Stimulated activated CD4-positive, alpha-beta T cell treated with anti-CD3 and anti-CD28 coated beads, Interleukin-1b, Interleukin-23, amount 100 ng/mL, for 24 hours (primary cell): ENCODE measurements at places on chromosomes 2 and 18.

DNA sequence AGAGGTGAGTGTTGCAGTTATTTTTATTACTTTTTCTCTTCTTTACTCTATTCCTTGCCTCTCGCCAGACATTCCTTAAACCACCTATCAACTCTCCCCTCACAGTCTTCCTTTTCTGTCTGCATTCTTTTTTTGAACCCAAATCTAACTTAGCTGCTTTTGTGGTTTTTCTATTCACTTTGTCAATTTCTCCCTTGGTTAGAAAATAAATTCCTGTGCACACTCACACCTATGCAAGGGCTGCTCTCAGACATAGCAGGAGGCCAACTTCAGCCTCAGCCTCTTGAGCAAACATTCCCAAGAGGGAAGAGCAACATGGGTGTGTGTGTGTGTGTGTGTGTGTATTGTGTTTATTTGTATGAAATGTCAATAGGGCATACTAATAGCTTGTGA, 808.6 kb downstream of the RNF144A start:
- DNase-seq: no peak

DNA sequence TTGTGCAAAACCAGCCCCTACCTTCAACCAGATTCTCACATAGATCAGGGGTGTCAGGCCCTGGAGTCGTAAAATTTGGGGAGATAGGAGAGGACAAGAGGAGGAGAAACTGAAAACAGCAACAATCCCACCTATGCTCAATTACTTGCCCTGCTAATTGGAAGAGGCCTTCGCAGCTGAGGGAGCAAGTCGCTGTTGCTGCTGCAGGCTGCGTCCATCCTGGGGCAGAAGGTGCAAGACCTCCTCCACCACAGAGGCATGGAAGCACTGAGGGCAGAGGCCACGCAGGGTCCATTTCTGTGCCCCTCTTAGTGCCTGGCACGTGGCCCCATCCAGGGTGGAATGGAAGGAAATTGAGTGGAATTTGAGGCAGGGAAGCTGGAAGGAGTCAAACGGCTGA, 36.5 kb downstream of the CNGA3 start:
- no peak for DNase-seq

- DNase-seq: no peak
Measured at GRCh38 chr2:68426446-68426845, 40.6 kb downstream of the FBXO48 start.

GRCh38 chr2:143680885-143681405, 551.7 kb downstream of the ARHGAP15 start:
- no peak for DNase-seq

- no peak for DNase-seq
Measured at GRCh38 chr2:121330921-121331320, 45.9 kb upstream of the TFCP2L1 start.

- no peak for DNase-seq
Measured at GRCh38 chr2:65204461-65205210, 23.0 kb upstream of the ACTR2 start.

DNA sequence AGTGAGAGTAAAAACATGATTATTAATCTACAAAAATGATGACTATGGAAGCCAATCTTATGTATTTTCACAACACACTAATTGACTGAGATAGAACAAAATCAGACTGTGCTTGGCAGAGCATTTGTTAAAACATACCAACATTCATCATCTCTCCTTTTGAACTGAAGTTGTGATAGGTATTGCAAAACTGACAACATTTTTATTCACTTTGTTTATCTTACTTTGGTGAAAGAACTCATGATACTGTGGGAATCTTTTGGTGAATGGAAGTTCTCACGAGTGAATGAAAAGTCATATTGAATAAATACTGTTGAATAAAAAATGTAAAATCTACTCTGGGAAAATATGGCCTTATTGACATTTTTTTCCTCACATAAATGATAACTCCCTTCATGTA, 1430.2 kb upstream of the PIK3C3 start:
- no peak for DNase-seq

DNA sequence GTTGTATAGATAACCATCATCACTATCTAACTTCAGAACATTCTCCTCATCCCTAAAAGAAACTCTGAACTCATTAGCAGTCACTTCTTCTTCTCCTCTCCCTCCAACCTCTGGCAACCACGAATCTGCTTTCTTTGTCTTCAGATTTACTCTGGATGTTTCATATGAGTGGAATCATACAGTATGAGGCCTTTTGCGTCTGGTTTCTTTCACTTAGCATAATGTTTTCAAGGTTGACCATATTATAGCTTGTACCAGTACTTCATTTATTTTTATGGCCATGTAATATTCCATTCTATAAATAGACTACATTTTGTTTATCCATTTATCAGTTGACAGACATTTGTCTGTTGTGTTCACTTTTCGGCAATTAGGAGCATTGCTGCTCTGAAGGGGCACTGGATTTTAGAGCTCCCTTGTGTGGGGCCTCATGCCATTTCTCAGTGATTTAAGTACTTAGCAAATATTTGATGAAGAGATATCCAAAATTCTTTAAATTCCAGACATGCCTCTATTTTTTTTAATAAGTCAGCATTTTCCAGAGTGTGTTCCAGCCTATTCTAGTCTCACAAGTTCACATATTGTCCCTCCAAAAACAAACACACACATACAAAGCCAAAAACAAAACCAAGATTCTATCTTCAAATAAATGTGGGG, 22.5 kb upstream of the MAP3K20 start:
- no peak for DNase-seq

- no peak for DNase-seq
Measured at GRCh38 chr2:223815186-223815883, 22.0 kb downstream of the AP1S3 start.

- DNase-seq: no peak
Measured at GRCh38 chr2:27369471-27370025, 590 bp downstream of the EIF2B4 start.

DNA sequence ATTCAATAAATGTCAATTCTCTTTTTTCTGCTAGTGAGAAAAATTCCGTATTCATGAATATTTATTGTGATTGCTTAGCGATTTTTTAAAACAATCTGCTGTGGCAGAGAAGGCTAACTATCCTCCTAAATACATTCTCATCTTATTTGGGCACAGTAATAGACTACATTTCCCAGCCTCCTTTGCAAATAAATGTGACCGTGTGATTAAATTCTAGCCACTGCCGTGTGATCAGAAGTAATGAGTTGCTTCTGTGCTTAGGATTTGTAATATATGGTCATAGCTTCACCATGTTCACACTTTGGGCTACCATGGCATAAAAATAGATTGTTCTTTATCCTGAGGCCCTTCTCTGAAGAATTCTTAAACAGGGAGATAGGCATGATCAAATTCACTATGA, 179.6 kb downstream of the FAM124B start:
- DNase-seq: no peak

GRCh38 chr2:188984680-188985079, 10.5 kb downstream of the COL3A1 start:
- DNase-seq: no peak

- no peak for DNase-seq
Measured at GRCh38 chr18:68234131-68234530, 480.8 kb downstream of the TMX3 start.

DNA sequence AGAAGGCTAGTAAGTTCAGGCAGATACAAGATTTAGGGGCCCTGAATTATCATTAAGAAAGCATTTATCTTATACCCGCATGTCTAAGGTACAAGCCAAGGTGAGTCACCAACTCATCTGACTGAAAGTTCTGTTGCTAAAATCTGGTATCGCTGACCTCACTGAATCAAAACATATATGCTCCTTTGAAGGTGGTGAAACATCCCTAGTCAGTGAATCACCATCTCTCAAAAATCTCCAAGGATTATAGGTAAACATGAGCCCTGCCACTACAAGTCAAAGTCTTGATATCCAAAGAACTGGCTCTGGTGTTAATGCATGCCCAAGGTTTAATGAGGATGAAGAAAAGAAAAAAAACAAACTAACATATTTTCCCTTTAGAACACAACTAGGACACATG, 43.5 kb downstream of the IRS1 start:
- no peak for DNase-seq

GRCh38 chr2:75608684-75609333, 37.8 kb upstream of the MRPL19 start:
- DNase-seq: peak; percentile 28

DNA sequence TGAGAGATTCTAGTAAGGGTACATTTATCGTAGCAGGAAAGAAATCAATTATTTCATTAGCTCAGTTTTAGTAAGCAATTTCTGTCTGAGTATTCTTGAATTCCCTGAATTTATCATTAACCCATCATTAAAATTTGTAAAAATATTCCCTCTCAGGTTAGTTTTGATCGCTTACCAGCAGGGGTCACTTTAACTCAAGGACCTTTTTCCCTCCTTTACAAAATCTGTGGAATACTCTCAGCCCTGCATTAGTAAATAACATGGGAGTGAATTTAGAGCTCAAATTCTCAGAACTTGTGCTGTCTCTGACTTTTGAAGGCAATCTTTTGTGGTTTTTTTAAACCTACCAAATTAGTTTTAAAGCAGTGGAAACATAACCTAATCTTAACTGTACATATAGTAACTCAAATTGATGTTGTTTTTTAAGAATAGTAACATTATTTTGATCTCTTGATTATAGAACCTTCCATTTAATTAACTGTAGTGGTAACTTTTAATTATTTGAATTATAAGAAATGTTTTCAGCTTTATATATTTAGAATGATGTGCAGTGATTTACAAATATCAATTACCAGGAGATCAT, 97.2 kb downstream of the AGPS start:
- no peak for DNase-seq

DNA sequence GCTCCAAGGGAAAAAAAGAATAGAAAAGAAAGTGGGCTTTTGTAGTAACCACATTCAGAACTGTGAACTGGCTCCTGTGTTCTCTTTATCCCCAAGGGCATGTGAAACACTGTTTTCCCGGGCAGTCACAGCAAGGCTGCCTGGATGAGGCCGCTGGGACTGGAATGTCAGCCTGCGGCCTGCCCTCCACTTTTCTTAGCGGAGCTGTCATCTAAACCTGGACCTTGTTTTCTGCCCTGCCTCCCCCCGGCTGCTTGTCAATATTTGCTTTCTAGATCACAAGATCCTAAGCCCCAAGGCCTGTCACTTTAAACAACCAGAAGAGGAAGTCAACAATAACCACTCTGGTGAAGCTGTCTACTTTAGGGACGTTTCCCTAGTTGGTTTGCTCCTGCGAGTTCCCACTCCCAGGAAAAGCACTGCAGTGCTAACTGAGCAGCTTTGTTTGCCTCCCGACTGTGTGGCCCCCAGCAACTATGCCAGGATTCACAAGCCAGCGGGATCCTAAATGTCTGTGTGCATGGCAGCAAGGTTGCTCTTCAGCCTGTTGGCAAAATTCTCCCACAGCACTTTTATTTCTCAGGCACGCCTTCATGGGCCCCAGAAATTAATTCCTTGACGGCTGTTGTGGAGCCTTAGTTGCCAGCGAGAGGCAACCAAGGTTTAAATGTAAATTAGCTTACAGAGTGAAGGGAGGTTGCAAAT, 30.6 kb downstream of the SOWAHC start:
- DNase-seq: no peak

DNA sequence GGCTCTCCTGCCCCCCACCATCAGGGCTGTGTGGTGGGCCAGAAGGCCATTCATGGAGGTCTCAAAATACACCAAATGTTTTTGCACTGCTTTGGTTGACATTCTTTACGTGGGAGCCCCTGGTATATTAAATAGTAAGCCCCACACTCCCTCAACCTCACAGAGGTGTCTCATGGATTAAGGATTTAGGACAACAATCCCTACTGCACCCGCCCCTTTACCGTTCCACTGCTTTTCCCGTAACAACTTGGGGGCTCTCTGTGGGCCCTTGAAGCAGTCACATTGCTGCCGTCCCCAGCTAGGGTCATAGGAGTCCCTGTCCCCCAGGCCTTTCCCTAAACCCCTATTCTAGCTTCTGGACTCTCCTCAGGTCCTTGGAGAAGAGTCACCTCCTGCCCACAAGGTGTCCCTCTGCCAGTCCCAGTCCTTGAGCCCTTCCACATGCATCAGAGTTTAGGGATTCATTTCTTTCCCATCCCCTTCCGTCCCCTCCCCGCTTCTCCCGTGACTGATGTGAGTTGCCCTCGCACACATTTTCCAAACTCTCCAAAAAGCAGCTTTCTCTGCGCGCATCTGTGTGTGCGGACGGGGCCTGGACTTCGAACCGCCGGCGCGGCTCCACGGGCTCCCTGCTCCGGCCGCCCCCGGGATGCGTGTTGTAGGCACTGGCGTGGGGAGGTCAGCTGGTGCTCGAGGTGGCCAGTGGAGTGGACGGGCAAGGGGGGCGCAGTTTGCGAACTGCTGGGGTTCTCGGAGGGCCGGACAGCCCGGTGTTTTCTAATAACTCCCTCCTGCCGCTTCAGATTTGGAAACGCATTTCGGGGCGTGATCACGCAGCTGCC, 84.8 kb downstream of the LYPD1 start:
- DNase-seq: no peak

DNA sequence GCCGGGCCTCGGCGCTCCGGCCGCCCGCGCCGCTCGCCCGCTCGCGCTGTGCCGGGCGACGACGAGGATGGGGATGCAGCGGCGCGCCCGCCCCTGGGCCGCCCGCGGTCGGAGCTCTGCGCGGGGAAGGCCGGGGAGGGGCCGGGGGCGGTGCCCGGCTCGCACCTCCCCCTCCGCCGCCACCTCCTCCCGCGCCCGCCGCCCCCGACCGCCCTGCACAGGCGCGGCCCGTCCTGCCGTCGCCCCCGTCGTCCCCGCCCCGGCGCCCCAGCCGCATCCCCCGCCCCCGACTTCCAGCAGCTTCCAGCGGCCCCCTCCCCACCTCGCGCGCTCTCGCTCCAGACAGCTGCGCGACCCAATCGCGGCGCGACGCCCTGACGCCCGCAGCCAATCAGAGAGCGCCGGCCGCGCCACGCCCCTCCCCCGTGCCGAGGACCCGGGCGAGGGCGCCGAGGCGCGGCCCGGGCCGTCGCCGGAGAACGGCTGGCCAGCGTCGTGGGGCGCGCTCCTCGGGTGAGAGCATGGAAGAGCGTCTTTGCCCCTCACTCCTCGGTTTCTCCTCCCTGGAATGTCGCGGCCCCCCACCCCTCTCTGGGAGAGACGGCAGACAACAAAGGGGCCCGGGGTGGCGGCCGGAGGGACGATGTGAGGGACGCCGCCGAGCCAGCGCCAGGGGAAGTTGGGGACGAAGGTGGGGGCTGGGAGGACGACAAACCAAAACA, at the start of gene MBOAT2:
Gene MBOAT2, minus strand, starts transcription at position 69 of the 722 bp plus-strand sequence. CDS start 70 bp downstream, outside the sequence.
- peak; percentile 40 for DNase-seq

GRCh38 chr18:35144698-35145097, 96.1 kb upstream of the ZNF397 start:
- DNase-seq: no peak

DNA sequence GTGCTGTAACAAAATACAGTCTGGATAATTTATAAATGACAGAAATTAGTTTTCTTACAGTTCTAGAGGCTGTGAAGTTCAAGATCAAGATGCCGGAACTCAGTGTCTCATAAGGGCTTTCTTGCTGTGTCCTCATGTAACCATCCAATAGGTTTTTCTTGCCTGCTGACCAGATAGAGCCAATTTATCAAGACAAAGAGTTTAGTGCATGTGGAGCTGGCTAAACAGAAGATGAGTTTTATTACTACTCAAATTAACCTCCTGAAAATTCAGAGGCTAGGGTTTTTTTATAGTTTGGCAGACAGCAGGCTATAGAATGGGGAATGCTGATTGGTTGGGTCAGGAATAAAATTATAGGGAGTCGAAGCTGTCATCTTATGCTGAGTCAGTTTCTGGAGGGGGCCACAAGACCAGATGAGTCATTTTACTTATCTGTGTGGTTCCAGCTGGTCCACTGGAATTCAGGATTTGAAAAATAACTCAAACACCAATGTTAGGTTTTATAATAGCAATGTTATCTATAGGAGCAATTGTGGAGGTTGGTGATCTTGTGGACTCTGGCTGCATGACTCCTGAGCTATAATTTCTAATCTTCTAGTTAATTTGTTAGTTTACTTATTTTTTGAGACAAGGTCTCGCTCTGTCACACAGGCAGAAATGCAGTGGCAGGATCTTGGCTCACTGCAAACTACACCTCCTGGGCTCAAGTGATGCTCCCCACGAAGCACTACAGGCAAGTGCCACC, 3.2 kb upstream of the PDK1 start:
- no peak for DNase-seq
